ENCODE measurements at places on chromosomes 7 and 10.

- DNase-seq = no peak
Measured at GRCh38 chr7:47186316-47186715, 395.6 kb downstream of the TNS3 start.

DNA sequence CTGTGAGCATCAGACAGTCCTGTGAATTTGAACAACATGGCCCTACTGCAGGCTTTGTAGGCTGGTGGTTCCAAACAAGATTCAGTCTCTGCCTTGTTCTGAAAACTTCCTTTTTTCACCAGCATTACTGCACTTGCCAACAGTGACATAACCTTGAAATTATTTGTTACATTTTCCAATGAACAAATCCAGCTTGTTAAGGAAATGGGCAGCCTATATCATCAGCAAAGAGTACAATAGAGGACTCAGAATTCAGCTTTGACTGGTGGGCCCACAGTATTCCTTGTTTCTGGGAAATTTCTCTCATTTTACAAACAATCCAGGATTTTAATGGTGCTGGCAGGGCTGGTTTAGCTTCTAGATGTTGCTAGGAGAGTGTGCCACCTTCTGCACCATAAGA, 703.7 kb upstream of the FZD8 start:
- no peak for DNase-seq

DNA sequence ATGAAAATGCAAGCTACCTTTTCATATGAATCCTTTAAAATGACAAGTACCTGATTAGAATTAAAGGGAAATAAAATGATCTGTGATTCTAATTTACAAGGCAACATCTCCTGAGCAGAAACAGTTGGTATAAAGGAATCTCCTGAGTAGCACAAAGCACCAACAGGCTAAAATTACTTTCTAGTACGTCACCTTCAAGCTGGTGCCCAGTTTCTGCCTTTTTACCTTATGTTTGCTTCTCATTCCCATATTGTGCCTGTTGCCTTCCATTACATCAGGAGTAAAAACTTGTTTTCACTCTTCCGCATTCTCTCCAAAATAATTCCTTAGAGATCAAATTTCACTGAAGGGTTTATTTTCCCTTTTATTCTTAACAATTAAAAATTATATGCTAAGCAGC, 587.1 kb upstream of the KCND2 start:
- DNase-seq = no peak

DNA sequence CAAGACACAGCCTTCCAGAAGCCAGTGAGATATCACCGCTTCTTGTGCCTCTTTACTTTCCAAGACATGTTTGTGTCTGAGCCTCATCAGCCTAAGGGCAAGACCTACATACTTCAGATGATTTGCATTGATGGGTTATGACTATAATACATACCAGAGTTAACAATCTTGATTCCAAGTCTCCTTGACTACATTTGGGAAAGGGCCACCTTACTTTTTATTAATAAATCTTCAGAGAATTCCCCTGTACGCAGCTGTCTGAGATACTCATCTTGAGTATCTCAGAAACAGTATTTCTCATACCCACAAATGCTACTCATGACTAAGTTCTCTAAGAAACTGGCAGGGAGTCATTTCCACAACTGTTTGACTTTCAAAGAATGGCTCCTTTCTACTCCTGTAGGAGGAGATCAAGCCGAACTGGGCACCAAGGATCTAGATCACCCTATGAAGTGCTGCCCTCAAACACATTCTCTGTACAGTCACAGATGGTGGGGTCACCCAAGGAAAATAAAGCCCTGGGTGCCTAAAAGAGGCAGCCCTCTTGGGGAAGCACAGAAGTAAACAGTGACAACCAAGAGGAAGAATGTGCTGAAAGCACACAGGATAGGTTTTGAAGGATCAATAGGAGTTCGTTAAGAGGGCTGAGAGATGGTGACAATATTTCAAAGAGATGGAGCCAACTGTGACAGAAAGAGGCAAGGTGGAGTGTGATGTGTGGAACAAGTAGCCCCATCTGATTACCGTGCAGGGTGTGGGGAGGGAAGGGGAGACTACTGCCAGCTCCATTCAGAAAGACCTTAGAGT, 138.9 kb downstream of the JAZF1 start:
- no peak for DNase-seq

DNA sequence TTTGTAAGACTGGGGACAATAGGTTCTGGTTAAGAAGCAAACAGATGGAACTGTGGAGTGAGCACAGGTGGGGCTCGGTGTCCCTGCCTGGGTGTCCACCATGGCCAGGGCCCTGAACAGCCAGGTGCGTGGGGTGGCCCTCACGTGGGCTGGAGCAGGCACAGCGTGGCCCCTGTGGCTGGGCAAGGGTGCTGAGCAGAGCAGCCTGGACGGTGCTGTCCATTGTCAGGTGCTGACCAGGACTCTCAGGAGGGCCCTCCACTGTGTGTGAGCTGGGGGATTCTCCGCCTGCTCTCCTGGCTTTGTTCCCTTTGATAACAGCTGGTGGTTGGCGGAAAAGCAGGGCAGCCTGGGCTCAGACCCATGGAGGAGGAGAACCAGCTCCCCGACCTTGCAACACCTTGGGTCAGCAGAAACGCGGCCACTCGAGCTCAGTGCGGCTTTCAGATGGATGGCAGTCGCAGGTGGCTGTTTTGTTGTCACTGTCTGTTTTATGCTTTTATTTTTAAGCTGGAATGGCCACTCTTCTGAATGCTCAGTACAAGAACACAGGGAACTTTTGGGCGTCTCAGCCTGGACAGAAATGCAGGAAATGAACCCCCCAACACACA, 273.9 kb upstream of the ADARB2 start:
- DNase-seq = no peak

DNA sequence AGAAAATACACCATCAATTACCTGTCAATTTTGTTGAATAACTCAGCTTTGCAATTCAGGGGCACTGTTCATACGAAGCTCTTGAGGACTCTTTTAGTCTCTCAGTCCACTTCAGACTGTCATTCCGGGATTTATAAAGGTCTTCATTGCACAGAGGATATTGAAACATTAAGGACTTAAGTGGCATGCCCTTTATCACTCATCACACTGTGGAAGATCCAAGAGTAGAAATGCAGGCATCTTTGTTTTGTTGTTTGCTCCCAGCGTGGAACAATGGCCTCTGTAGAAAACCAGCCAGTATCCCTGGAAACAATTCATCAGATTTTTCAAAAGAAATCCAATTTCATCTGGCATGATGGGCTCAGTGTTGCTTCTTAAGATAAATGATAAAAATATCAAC, 66.3 kb upstream of the LRGUK start:
- no peak for DNase-seq

- no peak for DNase-seq
Measured at GRCh38 chr10:52598936-52599335, 173.6 kb downstream of the MBL2 start.

DNA sequence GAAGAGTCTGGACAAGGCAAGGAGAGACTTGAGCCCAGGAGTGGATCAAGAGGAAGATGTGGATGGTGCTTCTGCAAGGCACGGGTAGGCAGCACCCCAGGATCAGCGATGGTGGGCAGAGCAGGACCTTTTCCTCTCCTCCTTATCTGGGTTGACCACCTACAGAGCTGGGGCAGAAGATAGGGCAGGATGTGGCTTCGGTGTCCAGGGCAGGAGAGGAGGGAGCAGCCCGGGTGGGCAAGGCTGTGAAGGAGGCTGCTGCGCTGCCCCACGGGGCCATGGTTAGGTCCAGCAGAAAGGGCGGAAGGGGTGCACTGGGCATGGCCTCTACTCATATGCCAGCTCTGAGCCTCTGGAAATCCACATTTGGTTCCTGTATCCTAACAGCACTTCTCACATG, 20.0 kb upstream of the PARP12 start:
- no peak for DNase-seq

DNA sequence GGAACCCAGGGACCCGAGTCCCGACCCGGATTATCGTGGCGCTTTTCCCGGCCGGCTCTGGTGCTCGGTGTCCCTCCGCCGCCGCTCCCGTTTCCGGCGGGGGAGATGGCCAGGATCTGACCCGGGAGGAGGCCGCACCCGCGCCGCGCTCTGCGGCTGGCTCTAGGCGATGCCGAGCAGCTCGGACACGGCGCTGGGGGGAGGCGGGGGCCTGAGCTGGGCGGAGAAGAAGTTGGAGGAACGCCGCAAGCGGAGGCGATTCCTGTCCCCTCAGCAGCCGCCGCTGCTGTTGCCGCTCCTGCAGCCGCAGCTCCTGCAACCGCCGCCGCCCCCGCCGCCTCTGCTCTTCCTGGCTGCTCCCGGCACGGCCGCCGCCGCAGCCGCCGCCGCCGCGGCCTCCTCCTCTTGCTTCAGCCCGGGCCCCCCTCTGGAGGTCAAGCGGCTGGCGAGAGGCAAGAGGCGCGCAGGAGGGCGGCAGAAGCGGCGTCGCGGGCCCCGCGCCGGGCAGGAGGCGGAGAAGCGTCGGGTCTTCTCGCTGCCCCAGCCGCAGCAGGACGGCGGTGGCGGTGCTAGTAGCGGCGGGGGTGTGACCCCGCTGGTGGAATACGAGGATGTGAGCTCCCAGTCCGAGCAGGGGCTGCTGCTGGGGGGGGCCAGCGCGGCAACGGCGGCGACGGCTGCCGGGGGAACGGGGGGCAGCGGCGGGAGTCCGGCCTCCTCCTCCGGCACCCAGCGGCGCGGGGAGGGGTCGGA, 593 bp downstream of the CDK13 start:
- no peak for DNase-seq

DNA sequence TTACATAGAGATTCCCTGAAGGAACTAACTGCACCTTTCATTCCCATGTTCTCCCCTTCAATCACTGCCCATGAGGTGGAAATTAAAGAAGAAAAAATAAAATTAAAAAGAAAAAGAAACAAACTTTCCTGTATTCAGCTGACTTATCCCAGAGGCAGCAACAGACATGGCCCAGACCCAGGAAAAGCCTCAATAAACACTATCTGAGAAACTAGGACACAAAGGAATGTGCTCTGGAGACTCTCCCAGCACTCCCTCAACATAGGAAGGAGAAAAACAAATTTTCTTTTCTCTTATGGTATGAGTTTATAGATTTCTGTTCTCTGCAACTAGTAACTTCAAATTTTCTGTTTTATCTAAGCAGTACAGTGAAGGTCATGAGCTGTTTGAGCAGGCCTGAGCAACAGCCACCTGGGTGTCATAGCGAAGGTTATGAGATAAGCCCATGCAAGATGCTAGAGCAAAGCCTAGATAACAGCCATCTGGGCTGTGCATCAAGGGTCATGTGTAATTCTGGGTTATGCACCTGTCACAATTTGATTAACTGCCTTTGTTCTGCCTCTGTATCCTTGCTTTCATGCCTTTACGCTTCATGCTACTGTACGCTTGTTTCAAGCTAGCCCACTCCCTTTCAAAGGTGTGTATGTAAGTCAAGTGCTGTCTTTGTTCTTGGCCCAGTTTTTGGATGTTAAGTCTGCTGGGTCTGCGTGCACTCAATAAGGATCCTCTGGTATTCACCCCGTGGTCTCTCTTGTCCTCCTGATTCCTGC, 11.0 kb upstream of the OR6B1 start:
- DNase-seq = no peak

GRCh38 chr10:76939933-76940468, 697.6 kb downstream of the KCNMA1 start:
- no peak for DNase-seq

GRCh38 chr7:28178599-28178998, 2.0 kb downstream of the JAZF1 start:
- no peak for DNase-seq

DNA sequence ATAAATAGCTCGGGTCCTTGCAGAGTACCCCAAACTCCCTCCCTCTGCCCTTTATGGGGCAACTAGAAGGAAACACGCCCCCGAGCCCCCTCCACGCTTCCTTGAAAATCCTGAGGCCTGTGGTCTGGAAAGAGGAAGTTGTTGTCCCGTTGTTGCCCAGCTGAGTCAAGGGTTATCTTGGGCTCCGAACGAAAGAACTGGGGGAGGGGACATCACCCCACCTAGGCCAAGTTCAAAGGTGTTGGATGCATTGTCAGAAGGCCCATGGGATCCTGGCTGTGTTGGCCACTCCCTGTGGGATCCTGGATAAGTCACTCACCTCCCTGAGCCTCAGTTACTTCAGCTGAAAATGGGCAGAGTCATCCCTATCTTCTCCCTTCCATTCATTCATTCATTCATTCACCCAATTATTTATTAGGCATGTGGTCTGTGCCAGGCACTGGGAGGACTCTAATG, at the start of gene CCL24:
Gene CCL24, minus strand, starts transcription at position 26 of the 456 bp plus-strand sequence. CDS start 91 bp downstream, outside the sequence.
- no peak for DNase-seq

DNA sequence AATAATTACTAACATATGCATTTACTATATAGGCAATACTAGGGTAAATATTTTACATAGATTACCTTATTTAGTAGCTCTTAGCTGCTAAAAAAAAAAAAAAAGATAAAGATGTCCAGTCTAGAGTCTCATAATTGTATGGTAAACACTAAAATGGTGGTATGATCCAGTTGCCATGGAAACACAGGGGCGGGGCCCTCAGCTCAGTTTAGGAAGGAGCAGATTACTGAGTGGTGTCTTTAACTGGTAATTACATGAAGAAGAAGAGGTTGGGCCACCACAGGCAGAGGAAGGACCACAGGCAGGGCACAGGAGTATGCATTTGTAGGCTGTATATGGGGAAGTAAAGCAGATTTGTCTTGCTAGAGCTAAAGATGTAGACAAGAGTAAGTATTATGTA, 43.7 kb downstream of the ITGB8 start:
- no peak for DNase-seq

- no peak for DNase-seq
Measured at GRCh38 chr7:114916261-114916892, 5.5 kb upstream of the MDFIC start.

DNA sequence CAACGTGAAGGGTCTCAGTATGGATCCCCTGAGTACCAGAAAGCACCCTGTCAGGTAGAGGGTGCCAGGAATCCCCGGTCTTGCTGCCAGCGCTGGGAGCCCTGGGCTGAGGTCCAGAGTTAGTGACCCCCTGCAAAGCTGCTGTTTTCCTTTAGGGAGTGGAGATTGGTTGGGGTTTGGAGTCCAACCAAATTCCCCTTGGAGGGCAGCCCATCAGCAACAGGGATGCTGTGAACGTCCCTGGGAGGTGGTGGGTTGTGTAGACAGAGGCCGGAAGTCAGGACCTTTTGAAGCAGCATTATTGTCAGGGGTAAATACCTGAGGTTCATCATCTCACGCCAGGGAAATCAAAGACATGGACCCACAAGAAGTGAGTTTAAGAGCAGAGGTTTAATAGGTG, 104.2 kb downstream of the COL26A1 start:
- DNase-seq = no peak

DNA sequence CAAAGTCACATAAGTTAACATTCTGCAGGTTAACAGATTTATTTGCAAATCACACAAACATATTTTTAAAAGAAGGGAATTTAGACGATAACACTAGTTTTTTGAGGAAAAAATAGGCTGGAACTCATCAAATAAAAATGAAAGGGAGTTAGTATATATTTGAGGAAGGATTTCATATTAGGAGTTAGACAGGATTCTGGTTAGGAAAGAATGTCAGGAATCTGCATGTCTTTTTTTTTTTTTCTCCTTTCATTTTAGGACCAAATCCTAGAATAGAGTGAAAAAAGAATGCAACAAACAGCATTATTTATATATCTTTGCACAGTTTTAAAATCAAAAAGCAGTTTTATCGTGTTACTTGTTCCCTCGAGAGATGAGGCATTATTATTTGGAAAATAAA, 8.9 kb upstream of the TRDMT1 start:
- DNase-seq = no peak
